ENCODE measurements at places on chromosomes 5 and 9. TPM values are rescaled to one million over a fixed set of nuclear protein-coding genes. Genes with fewer than 3 reads are reported as not detected.
A peak's percentile ranks its signal among the peaks of the same experiment; 100 is the strongest.

- DNase-seq: no peak
- no peak overlapping the region for H3K27ac ChIP-seq
- no peak overlapping the region for H3K4me3 ChIP-seq
- H3K27me3 ChIP-seq: no peaks in the 10 kb centered on the region
- H3K36me3 ChIP-seq: no peaks in the 10 kb centered on the region
Measured at GRCh38 chr5:129563585-129563984, 103.5 kb downstream of the ADAMTS19 start.

Gene INSL4
- total RNA-seq: not detected

GRCh38 chr9:36135741-36136271, 727 bp upstream of the GLIPR2 start:
- H3K27me3 ChIP-seq: no peaks in the 10 kb centered on the region
- peak overlapping the region; percentile 37 for H3K27ac ChIP-seq
- peak overlapping the region; percentile 78 for H3K4me3 ChIP-seq
- H3K36me3 ChIP-seq: no peaks in the 10 kb centered on the region

Gene NMUR2
- not detected for total RNA-seq

Gene PCDHA13
- total RNA-seq: not detected

DNA sequence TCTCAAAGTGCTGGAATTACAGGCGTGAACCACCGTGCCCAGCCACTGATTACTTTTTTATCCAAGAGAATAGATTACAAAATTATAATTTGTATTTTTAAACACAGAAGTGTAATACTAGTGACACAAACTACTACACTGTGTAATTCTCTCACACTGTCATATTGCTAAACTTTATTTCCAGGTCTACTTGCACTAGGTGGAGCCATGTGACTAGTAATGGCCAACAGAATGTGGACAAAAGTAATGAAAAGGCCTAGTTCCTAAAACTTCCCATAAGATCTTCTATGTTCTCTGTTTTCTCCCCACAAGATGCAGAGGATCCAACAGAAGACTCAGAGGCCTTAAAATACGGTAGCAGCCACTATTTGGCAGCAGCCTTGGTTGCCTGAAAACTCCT, 27.3 kb downstream of the NADK2 start:
- no peaks in the 10 kb centered on the region for H3K4me1 ChIP-seq
- DNase-seq: no peak
- no peak overlapping the region for H3K27ac ChIP-seq
- peaks cover 10% of the 10 kb centered on the region for H3K36me3 ChIP-seq
- no peak overlapping the region for H3K4me3 ChIP-seq

DNA sequence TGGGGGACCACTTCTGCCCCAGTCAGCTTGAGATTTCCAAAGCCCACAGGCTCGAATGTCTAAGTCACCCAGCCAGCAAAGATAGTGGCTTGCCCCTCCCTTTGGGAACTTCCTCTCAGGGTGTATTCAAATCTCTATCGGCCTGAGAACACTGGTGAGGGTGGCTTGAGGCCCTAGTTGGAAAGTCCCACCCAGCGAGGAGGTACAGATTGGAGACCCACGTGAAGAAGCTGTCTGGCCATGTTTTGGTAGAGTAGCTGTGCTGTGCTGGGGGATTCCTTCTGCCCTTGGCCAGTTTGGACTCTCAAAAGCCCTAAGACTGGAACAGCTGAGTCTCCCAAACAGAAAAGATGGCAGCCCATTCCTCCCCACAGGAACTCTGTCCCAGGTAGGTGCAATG, 172.7 kb upstream of the RIOK2 start:
- peaks cover 27% of the 10 kb centered on the region for H3K36me3 ChIP-seq

- H3K27ac ChIP-seq: peak overlapping the region; percentile 87
- peak; percentile 92 for DNase-seq
- H3K27me3 ChIP-seq: no peaks in the 10 kb centered on the region
- peaks cover 7% of the 10 kb centered on the region for H3K36me3 ChIP-seq
- H3K4me1 ChIP-seq: peaks cover 57% of the 10 kb centered on the region
Measured at GRCh38 chr9:89701221-89701798, 96.5 kb downstream of the GADD45G start.

GRCh38 chr9:113269355-113269754, 6.0 kb downstream of the CDC26 start:
- DNase-seq: no peak
- no peak overlapping the region for H3K4me3 ChIP-seq
- H3K27ac ChIP-seq: no peak overlapping the region
- H3K4me1 ChIP-seq: peaks cover 20% of the 10 kb centered on the region
- H3K27me3 ChIP-seq: no peaks in the 10 kb centered on the region

- peaks cover 38% of the 10 kb centered on the region for H3K4me1 ChIP-seq
- DNase-seq: no peak
- peak overlapping the region; percentile 65 for H3K4me3 ChIP-seq
- peaks cover 21% of the 10 kb centered on the region for H3K27me3 ChIP-seq
Measured at GRCh38 chr5:55856516-55857246, 5.5 kb downstream of the IL31RA start.

Gene IL3
- 0.36 TPM for total RNA-seq

- no peaks in the 10 kb centered on the region for H3K27me3 ChIP-seq
- H3K27ac ChIP-seq: no peak within 1 kb of the TSS
- no peak within 1 kb of the TSS for H3K4me3 ChIP-seq
- H3K4me1 ChIP-seq: no peaks in the 10 kb centered on the region
- H3K36me3 ChIP-seq: peaks cover 5% of the 10 kb centered on the region
Measured at GRCh38 chr5:140868721-140869554, at the start of gene PCDHA11. TSS of gene PCDHA11 (plus strand) at chr5:140868957. CDS start at chr5:140869104, 147 bp downstream.

GRCh38 chr5:150419630-150420270, 7.0 kb upstream of the CD74 start:
- DNase-seq: no peak
- H3K27ac ChIP-seq: no peak overlapping the region
- peaks cover 3% of the 10 kb centered on the region for H3K4me1 ChIP-seq
- H3K36me3 ChIP-seq: no peaks in the 10 kb centered on the region
- H3K27me3 ChIP-seq: no peaks in the 10 kb centered on the region

- no peak overlapping the region for H3K4me3 ChIP-seq
- no peaks in the 10 kb centered on the region for H3K4me1 ChIP-seq
- H3K27ac ChIP-seq: no peak overlapping the region
- peaks cover 7% of the 10 kb centered on the region for H3K36me3 ChIP-seq
- H3K27me3 ChIP-seq: no peaks in the 10 kb centered on the region
- DNase-seq: no peak
Measured at GRCh38 chr5:82004511-82004910, 32.7 kb downstream of the ATG10 start.

GRCh38 chr5:6783787-6784186, 70.6 kb downstream of the TENT4A start:
- peaks cover 17% of the 10 kb centered on the region for H3K4me1 ChIP-seq
- H3K27me3 ChIP-seq: no peaks in the 10 kb centered on the region
- no peak overlapping the region for H3K4me3 ChIP-seq
- no peak overlapping the region for H3K27ac ChIP-seq
- DNase-seq: no peak

Gene MARCOL
- not detected for total RNA-seq

DNA sequence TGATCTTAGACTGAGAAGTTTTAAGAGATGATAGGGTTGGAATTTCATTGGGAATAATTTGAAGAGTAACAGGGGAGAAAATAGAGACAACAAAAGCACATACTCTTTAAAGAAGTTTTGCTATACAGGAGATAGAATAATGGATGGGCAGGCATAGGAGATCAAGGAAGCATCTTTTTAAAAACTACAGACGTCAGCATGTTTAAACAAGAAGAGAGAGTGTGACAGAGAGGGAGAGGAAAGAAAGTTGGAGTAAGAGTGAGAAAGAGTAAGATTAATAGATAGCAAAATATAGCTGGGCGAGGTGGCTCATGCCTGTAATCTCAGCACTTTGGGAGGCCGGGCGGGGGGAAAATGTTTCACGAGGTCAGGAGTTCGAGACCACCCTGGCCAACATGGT, 5.3 kb upstream of the LVRN start:
- no peak overlapping the region for H3K27ac ChIP-seq
- no peaks in the 10 kb centered on the region for H3K36me3 ChIP-seq
- no peak for DNase-seq
- H3K4me1 ChIP-seq: no peaks in the 10 kb centered on the region
- H3K27me3 ChIP-seq: peaks cover 23% of the 10 kb centered on the region

GRCh38 chr9:24912767-24913166, 367.1 kb upstream of the IZUMO3 start:
- no peak overlapping the region for H3K27ac ChIP-seq
- no peak overlapping the region for H3K4me3 ChIP-seq
- H3K4me1 ChIP-seq: no peaks in the 10 kb centered on the region
- no peaks in the 10 kb centered on the region for H3K27me3 ChIP-seq

- DNase-seq: no peak
- H3K27ac ChIP-seq: no peak overlapping the region
- no peak overlapping the region for H3K4me3 ChIP-seq
- no peaks in the 10 kb centered on the region for H3K27me3 ChIP-seq
- H3K4me1 ChIP-seq: no peaks in the 10 kb centered on the region
Measured at GRCh38 chr5:171149772-171150171, 159.3 kb upstream of the TLX3 start.
